HuH-7 (cell line): ENCODE measurements at places on chromosomes 16 and 17.

GRCh38 chr16:54219709-54220108 is 66.9 kb downstream of the IRX3 start:
- no peak for DNase-seq

GRCh38 chr17:80460429-80460834 is 16.0 kb downstream of the NPTX1 start:
- DNase-seq, result no peak

- no peak for DNase-seq
Observed at GRCh38 chr16:65306300-65306699, 184.4 kb upstream of the CDH11 start.

- DNase-seq, result peak; percentile 51
Observed at GRCh38 chr16:1093284-1094123, 2.5 kb downstream of the C1QTNF8 start.

- DNase-seq, result no peak
Observed at GRCh38 chr17:55859301-55859795, 108.5 kb downstream of the PCTP start.

- DNase-seq, result no peak
Observed at GRCh38 chr17:57895382-57896060, 45.7 kb upstream of the MRPS23 start.

GRCh38 chr16:26137956-26138355 is 446.2 kb downstream of the HS3ST4 start:
- DNase-seq, result no peak

DNA sequence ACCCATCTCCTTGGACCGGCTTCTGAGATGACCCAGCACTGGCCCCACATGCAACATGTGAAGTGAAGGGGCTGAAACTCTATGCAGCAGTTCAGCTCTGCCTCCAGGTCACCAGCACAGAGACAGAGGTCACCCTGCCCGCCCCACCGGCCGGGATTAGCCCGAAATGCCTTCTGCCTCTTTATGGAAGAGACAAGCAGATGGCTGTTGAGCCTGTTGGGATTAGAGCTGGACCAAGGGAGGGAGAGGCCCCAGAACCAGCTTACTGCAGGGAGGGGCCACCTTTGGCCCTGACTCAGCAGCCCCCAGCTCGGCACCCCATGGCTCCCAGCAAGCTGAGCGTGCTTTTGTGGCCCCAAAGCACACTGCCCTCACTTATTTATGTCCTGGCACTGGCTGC is 5.7 kb downstream of the AIPL1 start:
- DNase-seq, result no peak

GRCh38 chr17:82938873-82939620 is 99.2 kb upstream of the ZNF750 start:
- DNase-seq, result no peak

DNA sequence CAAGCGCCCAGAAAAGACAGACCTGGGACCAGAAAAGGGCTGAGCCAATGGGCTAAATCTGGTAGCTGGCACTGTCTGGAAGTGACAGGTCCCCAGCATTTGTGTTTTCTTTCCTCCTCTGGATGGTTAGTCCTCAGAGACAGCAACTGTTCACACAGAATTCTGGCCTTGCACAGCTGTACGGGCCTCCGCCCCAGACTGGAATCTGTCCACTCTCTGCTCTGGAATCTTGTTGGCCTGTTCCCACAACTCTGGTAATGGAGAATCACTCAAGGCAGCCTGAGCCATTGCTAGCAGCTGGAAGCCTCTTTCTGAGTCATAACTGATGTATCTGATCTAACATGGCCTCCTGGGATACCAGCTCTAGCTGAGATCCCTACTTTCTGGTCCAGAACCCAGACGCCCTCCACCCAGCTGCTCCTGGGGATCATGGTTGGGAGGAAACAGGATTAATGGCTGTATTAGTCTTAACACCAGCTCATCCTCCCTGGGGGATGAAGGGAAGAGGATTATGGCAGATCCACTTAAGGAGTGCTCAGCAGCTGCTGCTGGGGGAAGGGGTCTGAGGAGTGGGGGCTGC is 9.1 kb downstream of the ZNF668 start:
- no peak for DNase-seq

GRCh38 chr17:77753246-77753645 is 205.3 kb upstream of the TNRC6C start:
- no peak for DNase-seq

DNA sequence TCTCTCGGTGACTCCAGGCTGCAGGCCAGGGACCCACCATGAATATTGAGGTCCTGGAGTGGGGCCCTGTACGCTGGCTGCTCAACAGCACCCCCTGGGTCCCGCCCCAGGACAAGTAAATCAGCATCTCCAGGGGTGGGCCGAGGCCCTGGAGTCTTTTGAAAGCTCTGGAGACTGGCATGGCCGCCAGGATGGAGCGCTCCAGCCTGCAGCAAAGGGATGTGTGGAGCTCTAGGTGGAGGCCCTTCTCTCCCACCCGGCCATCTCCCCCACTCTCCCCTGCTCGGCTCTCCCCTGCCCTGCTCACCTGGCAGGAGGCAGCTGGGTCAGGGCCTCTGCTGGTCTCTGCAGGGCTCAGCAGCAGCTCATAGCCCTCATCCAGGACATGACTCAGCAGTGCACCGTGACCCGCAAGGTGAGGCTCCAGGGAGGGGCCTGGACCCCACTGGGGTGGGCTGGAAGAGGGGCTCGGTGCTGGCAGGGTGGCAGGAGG is 16.6 kb downstream of the SGSH start:
- DNase-seq, result no peak

DNA sequence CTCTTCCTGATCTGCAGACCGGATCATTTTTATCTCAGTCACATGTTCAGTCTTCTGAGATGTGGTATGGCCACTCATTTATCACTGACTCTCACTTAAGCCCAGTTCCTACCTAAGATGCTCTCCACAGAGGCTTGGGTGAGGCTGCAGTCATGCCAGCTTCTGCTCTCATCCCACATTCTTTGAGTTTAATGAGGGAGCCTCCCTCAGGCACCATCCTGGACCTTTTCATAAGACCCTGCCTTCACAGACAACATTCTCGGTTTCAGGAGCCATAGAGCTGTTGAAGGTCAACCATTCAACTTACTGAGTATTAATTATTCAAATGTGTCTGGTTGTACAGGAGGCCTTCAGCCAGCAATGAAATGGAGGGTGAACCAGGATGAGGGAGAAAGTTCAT is 23.6 kb upstream of the HNF1B start:
- DNase-seq, result no peak

- no peak for DNase-seq
Observed at GRCh38 chr17:76784926-76785325, 47.0 kb downstream of the MFSD11 start.
